ENCODE measurements at places on chromosomes 5 and 9. TPM values are rescaled to one million over a fixed set of nuclear protein-coding genes. Genes with fewer than 3 reads are reported as not detected.

DNA sequence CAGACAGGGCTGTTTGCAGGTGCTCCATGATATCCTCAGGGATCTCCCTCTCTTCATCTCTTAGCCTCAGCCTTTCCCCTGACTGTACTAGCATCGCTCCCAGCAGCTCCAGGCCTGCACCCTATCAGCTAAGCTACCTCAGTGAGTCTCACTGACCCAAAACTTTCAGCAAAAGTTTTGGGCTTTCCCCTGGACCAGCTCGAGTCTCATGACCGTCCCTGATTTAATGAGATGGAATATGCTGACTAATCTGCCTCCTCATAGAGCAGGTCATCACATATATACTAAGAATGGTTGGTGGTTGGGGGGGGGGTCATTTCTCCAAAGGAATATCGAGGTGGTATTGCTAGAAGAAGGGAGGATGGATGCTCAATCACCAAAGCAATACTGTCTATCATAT, 151.5 kb downstream of the NR3C1 start:
- no peak for DNase-seq

DNA sequence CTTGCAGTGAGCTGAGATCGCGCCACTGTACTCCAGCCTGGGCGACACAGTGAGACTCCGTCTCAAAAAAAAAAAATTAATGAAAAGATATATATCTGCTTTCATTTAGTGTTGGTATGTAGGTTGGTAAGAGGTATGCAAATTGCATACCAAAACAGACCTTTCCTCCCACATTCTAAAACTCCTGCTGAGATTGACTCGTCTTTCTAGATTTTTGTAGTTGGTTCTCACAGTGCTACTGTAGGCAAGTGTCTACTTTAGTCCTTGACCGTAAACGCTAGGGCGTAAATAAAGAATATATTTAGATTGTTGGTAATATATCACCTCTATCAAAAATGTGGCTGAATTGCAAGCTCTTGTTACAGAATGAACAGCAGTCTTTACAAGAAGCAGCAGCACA, 445.9 kb downstream of the CHSY3 start:
- DNase-seq = no peak

DNA sequence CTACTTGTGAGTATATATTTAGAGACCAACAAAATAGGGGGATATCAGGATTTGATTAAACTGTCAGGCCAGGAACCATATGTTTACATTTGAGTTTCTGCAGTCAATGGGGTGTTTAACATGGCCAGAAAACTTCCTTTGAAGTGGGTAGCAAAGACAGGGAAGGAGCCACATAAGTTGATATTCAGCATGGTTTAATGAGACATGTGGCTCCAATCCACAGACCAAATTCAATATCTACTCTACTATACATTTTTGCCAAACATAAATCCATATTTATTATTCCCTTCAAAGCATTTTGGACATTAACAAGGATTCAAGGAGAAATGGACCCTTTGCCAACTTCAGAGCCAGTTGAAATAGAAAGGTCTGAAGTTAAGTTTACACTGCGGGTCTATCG, 99.8 kb downstream of the TAF11L14 start:
- DNase-seq = no peak

DNA sequence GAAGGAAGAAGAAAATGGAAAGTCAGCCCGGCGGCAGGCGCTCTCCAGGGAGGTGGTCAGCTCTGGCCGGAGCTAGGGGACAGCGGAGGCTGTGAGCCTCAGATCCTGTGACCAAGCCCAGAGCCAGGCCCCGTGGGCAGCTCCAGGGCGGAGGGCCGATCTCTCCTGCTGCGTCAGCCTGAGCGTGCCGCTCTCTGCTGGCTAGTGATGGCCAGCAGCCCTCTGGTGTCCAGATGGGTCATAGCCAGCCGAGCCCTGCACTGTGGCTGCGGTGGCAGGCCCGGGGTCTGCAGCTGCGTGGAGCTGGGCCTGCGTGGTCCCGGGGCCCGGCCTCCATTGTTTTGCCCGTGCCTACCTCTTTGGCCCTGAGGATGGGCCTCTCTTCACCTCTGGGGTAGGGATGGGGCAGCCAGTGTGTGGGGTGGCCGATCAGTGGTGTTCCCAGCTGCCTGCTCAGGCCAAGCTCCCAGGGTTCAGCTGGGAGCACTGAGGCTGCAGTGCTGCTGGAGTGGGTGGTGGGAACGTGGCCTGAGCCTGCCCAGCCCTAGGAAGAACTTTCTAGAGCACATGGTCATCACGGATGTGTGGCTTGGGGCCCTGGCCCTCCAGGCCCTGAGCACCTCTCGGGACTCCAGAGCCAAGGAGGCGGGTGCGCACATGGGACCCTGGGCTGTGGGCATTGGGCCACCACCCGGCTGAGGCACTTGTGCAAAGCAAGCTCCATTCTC, 17.1 kb upstream of the NRARP start:
- no peak for DNase-seq

DNA sequence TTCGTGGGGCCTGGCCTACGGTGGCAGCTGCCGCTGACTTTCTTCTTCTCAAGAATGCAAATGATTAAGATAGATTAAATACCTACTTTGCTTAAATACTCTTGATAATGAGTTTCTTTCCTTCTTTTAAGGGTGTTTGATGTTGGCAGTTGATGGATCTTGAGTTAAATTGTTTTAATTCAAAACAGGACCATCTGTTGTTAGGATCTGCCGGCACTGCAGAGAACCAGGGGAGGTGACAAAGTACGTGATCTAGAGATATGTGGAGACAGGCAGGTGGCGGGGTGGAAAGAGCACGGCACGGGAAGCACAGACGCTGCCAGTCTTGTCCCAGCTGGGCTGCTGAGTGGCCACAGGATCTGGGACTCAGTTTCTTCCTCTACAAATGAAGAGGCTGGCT, 37.9 kb downstream of the MED27 start:
- no peak for DNase-seq

GRCh38 chr9:34163434-34163833, 15.4 kb upstream of the UBAP1 start:
- DNase-seq = no peak

Gene NCS1
- 23.5 TPM for total RNA-seq

Data from activated T-helper 2 cell treated with anti-CD3 and anti-CD28 coated beads, Interferon-gamma antibody, Interleukin-2, Interleukin-4, amounts not matched to agents 10 μg/mL and 5 μg/mL and 100 μg/mL, durations not matched to agents 14 hours and 24 hours and 36 hours (primary cell).